Pancreas (tissue), 10 donors: ENCODE measurements at places on chromosomes 5 and 9. TPM values are rescaled to one million over a fixed set of nuclear protein-coding genes. Genes with fewer than 3 reads are reported as not detected.

Gene NR4A3
- 1.9 TPM for polyA plus RNA-seq

Gene COL15A1
- 7.0 TPM for polyA plus RNA-seq

Gene C9orf50
- not detected for polyA plus RNA-seq

Gene PCDHA7
- 0.96 TPM for polyA plus RNA-seq

Gene GRIA1
- polyA plus RNA-seq, result 0.05 TPM

Gene ASPN
- polyA plus RNA-seq, result 0.53 TPM

Gene CNTNAP3
- polyA plus RNA-seq, result 0.53 TPM
